ENCODE measurements at places on chromosomes 16 and 17. TPM values are rescaled to one million over a fixed set of nuclear protein-coding genes. Genes with fewer than 3 reads are reported as not detected.
A peak's percentile ranks its signal among the peaks of the same experiment; 100 is the strongest.

PLLP gene
- 0.05 TPM for polyA plus RNA-seq

SLFN12L gene
- polyA plus RNA-seq, result not detected

ABI3 gene
- 1.2 TPM for polyA plus RNA-seq

SECTM1 gene
- 5.2 TPM for polyA plus RNA-seq

PPL gene
- polyA plus RNA-seq, result 0.19 TPM

HELZ gene
- polyA plus RNA-seq, result 8.0 TPM

KRTAP1-1 gene
- polyA plus RNA-seq, result 1.2 TPM

NOD2 gene
- not detected for polyA plus RNA-seq

KRTAP4-1 gene
- polyA plus RNA-seq, result not detected

MPP2 gene
- 3.8 TPM for polyA plus RNA-seq

DLX3 gene
- not detected for polyA plus RNA-seq

MMP25 gene
- 0.07 TPM for polyA plus RNA-seq

OTOP3 gene
- not detected for polyA plus RNA-seq

TBC1D28 gene
- polyA plus RNA-seq, result not detected

GRCh38 chr17:47213540-47213939 lies 4.4 kb downstream of the MYL4 start:
- DNase-seq, result no peak

GRCh38 chr17:6559753-6560215 lies 3.4 kb upstream of the PITPNM3 start:
- no peak for DNase-seq

GRCh38 chr17:61285526-61286320 lies 113.9 kb upstream of the TBX2 start:
- peak; percentile 98 for DNase-seq

DNA sequence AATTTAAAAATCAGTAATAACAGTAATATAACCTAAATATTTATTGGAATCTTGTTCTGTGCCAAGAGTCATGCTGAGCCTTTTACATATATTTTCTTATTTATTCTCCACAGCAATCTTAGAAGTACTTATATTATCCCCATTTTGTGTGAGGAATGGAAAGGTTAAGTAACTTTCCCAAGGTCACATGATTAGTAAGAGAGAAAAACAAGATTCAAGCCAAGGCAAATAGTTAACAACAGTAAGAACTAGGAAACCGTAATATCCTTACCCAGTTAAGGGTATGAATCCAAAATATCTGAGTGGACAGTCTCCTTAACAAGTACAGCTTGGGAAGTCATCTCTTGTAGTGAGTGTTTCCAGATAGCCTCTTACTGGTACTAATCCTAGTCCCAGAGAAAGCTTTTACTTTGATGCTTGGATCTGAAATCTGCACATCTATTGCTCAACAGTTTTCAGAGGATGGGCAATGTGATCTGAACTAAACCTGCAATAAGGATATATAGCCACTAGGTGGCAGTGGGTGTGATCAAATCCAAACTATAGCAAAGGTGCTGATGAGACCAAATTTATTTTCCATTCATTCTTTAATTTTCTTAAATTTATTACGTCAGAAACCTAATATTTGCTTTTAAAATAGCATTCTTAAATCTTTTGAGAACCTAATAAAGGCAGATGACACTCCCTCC lies 23.3 kb downstream of the SHISA6 start:
- no peak for DNase-seq

DNA sequence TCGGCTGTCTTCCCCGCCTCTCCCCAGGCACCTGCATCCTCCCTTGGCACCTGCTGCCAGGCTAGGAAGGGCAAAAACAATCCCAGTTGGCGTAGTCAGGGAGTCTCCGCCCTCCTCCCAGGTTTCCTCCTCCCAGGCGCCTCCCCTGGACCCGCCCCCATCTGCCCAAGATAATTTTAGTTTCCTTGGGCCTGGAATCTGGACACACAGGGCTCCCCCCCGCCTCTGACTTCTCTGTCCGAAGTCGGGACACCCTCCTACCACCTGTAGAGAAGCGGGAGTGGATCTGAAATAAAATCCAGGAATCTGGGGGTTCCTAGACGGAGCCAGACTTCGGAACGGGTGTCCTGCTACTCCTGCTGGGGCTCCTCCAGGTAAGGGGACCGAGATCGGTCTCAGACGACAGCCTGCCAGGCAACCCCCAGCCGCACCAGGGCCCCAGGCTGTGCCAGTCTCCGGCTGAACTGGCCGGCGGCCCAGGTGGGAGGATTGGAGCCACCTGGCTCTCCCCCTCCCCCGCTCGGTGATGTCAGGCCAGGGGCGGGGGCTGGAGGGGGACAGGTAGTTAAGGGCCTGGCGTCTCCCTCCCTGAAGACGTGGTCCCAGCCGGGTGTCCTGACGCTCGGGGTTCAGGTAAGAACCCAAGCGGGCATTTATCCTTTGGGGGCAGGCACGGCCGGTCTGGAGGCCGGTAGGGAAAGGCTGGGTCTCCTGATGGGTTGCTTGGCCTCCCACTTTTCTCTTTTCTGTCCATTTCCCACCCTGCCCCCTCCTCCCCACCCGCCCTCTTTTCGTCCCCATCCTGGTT lies at the start of gene GRB7:
TSS of gene GRB7 (plus strand) at position 179 of the 808 bp plus-strand sequence. CDS start 4,364 bp downstream, outside the sequence.
- no peak for DNase-seq

GRCh38 chr16:80954985-80955384 lies 51.7 kb downstream of the CMC2 start:
- no peak for DNase-seq

- no peak for DNase-seq
Observed at GRCh38 chr17:1920948-1921351, 91.1 kb downstream of the RPA1 start.

DNA sequence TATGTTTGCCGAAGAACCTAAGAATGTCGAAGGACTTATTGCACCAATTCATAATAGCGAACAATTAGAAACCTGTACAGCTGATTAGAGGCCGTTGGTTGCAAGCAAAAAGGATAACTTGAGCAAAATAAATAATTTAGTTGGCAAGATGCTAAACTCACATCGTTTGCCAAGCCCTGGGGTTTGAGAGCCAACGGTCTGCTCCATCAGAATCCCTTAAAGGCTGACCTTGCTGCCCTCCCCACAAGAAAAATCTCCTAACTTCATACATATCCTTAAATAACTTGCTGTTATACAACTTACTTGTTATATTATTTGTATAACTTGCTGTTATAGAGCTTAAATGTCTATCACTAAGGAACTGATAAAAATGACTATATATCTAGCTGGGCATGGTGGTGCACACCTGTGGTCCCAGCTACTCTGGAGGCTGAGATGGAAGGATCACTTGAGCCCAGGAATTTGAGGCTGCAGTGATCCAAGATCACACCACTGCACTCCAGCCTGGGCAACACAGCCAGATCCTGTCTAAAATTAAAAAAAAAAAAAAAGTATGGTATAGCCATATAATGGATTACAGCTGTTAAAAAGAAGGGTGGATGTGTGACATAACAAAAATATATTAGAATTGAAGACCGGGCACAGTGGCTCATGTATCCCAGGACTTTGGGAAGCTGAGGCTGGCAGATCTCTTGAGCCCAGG lies 1.9 kb upstream of the TRIM37 start:
- DNase-seq, result no peak

GRCh38 chr16:15961060-15961511 lies 11.7 kb downstream of the ABCC1 start:
- peak; percentile 68 for DNase-seq

DNA sequence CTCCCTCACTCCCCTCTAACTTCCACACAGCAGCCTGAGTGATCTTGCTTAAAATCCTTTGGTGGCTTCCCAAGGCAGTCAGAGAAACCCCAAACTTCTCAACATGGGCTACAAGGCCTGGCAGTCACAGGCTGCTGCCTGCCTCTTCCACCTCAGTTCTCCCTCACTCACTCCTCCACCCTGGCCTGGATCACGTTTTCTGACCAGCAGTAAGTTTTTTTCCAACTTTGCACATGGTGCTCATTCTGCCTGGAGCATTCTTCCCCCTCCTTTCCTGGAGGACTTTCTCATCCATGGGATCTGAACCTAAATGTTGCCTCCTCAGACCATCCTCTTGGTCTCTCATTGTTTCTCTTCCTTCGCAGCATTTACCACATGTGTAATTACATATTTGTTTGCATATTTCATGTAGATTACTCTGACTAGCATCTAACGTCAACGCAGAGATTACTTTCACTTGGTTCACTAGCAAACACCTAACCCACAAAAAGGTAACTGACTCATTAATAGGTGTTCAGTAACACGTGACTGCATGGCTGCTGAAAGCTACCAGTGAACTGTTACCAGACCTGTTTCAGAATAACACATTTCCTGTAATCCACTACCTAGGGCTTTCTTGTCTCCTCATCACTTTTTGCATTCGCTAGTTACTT lies 17.1 kb downstream of the GNA13 start:
- DNase-seq, result no peak

DNA sequence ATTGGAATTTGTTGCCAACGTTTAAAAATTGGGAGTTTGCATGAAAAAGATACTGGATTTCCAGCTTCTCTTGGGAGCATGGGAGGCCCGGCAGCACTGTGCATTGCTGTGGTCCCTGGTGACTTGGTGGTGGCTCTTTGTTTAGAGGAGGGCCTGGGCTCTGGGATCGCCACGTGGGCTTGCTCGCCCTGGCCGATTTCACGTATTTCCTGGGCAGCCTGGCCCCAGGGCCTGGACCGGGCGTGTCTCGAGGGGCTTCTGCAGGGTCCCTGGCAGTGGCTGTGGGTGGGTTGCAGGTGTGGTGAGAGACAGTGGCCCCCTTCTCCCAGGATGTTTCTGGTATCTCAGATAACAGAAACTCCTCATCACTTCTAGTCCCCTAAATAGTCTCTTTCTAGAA lies 67.9 kb downstream of the ATP2C2 start:
- DNase-seq, result no peak

DNA sequence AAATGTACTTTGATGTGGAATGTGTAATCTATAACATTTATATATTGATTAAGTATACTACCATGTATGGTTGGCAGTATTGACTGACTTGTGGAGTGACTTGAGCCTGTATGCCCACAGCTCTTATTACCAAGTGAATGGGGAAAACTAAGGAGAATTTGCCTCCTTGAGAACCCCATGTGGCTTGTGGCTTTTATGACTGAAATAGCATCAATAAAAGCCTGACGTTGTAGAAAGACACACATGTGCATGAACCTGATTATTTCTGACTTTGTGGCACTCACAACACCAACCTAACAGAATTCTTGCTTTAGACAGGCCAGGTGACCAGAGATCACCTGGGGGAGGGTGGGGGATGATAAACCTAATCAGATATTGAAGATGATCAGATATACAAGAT lies 2.1 kb upstream of the LRRC75A start:
- no peak for DNase-seq

DNA sequence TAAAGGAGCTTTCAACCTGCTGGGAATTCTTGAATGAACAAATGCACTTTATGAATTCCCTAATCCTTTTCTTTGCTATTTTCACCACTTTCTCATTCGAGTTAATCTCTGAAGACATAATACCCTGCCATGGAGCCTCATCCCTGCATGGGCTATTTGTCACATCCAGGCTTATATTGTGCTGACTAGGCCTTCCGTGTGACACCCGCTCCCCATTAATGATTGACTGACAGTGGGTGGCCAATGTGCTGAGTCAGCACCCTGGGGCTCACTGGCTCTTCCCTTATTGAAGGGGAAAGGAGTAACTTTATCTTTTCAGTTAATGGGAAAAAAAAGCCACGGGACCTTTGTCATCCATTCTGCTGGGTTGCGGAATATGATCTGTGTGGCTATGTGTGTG lies 1024.8 kb upstream of the EEF2KMT start:
- DNase-seq, result no peak

DNA sequence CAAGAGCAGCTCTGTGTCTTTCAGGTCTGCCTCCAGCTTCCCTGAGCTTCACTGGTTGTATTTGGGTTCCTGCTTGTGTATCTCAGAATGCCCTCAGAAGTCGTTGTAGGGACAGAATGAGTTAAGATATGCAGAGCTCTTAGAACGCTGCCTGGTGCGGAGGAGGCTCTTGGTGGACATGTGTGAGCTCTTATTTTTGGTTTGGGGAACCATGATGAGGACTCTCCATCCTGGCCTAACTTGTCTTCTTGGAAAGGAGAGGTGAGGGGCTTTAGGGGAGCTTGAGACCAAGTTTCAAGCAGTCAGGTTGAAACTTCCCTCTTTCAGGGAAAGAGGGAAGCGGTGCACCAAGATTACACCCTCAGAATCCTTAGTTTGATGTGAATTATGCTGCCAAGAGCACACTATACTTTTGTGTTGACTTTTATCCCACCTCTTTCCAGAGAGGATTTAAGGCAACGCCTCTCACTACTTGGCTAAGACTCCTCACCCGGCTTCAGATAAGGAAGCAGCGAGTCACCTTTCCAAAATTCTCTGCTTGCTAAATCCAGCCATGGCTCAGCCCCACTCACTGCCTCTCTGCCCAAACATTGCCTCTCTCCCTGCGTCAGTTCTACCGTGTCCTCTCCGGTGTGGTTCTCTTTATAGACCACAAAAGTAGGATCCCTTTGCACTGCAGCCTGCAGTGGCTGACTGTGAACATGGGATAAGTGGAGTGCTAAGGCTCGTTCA lies 12.7 kb downstream of the CDK5RAP3 start:
- DNase-seq, result peak; percentile 43

GRCh38 chr17:29474297-29474696 lies 84.1 kb downstream of the TAOK1 start:
- DNase-seq, result no peak

DNA sequence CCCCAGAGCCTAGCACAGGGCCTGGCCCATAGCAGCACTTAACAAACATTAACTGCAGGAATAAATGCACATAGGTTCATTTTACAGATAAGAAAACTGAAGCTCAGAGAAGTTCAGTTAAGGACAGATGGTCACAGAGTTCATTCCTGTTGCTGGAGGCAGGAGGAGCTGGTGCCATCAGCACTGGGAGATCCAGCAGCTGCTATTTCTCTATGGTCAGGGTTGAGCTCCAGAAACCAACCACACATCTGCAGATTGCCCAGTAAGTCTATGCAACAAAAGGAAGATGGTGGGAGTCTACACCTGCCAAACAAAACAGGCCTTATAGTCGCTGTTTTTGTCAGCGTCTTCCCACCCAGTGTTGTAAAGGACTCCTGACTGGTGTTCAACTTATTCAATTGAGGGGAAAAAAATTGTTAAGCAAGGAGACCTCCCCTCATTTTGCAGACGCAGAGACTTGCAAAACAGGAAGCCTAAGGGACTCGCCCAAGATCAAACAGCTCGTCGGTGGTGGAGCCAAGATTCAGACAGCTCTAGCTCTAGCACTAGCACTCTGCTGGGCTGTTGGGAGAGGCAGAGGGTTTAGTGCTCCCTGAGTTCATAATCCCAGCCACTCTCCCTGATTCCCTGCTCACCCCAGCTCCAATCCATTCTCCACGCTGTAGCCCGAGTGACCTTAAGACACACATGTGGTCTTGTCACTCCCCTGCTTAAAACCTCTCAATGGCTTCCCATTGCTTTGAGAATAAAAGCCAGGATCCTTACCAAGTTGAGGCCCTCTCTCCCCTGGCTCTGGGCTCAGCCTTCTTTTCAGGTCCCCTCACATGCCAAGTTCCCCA lies 9.0 kb downstream of the NOG start:
- no peak for DNase-seq

GRCh38 chr17:40818733-40819527 lies 3.5 kb downstream of the KRT10 start:
- peak; percentile 73 for DNase-seq

GRCh38 chr16:89201439-89202377 lies 1.4 kb upstream of the SLC22A31 start:
- DNase-seq, result peak; percentile 66
